ENCODE measurements at places on chromosomes 12 and 14.

- DNase-seq = no peak
These were observed 185.8 kb downstream of the STXBP6 start for GRCh38 chr14:24863968-24864684.

- DNase-seq = no peak
These were observed 113.0 kb downstream of the UNC79 start for GRCh38 chr14:93543766-93544165.

- DNase-seq = peak; percentile 67
These were observed 28.6 kb downstream of the PIGH start for GRCh38 chr14:67571275-67571990.

DNA sequence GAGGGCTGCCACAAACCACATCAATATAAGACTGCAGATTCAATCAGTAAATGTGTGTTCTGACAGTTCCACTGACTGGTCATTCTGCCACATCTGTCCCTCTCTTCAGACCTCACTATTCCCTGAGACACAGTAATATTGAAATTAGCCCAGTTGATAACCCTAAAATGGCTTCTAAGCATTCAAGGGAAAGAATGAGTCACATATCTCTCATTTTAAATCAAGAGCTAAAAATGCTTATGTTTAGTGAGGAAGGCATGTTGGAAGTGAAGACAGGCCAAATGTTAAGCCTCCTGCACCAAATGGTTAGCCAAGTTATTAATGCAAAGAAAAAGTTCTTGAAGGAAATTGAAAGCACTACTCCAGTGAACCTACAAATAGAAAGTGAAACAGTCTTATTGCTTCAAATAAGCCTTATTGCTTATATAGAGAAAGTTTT is 24.5 kb upstream of the KIF21A start:
- no peak for DNase-seq

- DNase-seq = no peak
These were observed 116.9 kb upstream of the PWP1 start for GRCh38 chr12:107568718-107569117.

GRCh38 chr12:47808050-47808449 is 11.7 kb downstream of the HDAC7 start:
- DNase-seq = peak; percentile 51

DNA sequence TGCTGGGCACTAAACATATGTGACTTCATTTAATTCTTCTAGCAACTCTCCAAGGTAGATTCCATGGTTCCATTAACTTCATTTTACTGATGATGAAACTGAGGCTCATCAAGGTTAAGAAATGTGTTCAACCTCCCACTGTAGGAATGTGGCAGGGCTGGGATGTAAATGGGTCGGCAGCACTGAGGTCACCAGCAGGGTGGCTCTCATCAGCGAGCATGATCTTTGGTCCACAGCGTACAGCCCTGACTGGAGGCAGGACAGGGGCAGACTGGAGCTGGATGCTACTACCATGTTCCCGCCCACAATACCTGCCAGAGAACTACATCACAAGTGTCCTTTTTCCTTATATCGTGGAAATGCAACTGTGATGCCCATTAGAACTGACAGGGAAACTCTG is 4.6 kb downstream of the APPL2 start:
- no peak for DNase-seq

GRCh38 chr14:98252820-98253219 is 1019.2 kb downstream of the BCL11B start:
- no peak for DNase-seq

DNA sequence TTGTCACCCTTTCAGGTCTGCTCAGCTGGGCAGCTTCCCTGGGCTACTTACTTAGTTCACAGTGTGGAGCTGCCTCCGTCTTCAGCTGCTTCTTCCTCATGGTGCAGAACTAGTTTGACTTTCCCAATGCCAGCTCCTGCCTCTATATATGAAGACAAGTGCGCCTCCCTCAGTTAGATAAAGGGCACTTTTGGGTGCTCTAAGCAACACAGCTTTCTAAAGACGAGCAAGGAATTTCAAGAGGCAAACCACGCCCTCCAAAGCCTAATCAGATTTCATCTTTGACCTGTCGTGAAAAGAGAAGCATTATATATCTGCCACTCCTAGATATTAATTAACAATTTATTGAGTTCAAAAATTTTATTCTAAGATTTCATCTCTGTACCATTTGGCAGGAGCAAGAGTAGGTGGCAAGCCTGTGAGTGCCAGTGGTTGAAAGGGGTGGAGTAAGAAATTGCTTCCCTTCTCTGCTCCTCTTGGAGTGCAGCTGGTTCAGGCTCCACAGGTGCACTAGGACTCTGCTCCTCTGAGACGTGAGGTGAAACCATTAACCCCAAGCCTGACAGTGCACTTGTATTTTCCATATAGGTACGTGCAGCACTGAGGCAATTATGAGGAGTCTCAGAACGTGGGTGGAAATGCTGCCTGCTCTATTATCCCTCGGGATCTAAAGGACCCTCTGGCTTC is 2.1 kb upstream of the SLC11A2 start:
- DNase-seq = peak; percentile 48

GRCh38 chr12:77813558-77813957 is 17.1 kb upstream of the NAV3 start:
- no peak for DNase-seq

DNA sequence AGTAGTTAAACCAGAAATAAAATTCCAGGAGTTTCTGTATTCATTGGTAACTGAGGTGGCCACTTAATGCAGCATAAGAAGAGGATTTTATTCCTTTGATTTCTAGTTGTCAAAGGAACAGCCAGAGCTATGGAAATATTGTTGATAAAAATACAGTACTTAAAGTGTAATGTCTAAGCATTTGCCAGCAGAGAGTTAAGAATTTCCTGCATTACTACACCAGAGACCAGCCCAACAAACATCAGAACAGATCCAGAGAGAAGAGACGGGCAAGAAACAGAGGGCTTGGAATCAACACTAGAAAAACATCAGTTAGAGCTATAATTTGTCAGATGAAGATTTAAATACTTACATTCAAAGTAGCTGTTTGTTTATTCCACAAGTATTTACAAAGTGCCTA is 77.9 kb downstream of the ST8SIA1 start:
- DNase-seq = no peak

DNA sequence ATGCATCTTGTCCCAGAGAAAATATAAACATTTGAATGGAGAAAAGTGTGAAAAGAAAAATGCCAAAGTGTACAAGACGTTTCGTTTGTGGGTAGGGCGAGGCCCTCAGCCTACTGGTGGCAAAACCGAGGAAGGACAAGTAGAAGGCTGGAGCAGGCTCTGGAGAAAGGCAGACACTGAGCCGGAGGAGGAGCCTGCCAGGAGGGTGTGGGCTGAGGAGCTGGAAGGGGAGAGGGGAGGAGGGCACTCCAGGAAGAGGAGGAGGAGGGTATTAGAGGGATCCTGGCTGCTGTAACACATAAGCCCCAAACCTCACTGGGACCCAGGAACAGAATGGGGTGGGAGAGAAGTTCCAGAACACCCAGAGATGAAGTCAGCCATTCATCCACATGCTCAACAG is 47.7 kb downstream of the CLMN start:
- DNase-seq = no peak

DNA sequence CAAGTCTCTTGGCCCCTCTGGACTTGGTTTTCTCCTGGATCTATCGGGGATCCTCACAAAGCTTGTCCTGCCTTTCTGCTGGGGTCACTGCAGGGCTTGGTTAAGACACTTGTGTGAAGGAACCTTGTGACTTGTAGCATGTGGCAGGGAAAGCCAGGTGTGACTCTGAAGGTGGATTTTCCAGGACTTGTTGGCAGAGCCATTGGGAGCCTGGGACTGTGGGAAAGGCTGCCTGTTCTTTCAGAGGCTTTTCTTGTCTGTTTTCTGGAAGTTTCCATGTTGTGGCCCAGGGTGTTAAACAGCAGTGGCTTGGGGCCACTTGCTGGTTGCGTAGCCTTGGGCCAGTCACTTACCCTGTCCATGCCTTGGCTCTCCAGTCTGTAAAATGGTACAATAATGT is 12.6 kb downstream of the KMT5A start:
- no peak for DNase-seq

DNA sequence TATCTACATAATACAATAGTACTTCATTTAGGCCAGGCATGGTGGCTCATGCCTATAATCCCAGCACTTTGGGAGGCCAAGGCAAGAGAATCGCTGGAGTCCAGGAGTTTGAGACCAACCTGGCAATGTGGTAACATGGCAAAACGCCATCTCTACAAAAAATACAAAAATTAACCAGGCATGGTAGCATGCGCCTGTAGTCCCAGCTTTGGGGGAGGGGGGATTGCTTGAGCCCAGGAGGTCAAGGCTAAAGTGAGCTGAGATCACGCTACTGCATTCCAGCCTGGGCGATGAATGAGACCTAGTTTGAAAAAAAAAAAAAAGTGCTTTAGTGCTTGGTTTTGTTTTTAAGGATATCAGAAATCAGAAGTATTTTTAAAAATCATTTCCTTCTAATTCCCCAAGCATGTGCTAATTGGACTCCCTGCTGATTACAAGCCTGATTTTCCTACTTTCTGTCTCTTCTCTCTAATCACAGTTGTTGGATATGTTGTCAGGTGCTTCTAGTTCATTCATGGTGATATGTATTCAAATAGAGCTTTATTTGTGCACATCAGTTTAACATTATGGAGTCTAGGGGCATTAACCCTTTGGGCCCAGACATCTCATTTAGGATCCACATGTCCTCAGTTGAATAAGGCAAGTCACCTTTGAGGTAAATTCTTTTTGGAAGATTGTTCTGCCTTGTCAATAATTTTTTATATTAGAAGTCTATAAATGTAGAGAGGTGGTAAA is 7.0 kb upstream of the KRAS start:
- DNase-seq = no peak

DNA sequence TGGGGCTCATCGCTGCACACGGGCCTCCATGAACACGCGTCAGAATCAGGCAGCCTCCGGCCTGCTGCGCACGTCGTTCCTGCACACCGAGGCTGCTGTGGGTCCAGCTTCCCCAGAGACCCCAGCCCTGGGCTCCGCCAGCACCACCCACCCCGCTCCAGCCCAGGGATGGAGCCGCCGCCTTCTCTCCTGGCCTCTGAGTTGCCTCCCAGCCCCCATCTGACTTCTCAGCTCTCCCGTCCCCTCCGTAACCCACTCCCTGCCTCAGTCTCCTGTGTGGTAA is 253.9 kb upstream of the SFSWAP start:
- DNase-seq = no peak

- DNase-seq = peak; percentile 34
These were observed 166.1 kb upstream of the EEA1 start for GRCh38 chr12:93094988-93095737.

- DNase-seq = no peak
These were observed 330.5 kb downstream of the PAWR start for GRCh38 chr12:79360286-79360685.

GRCh38 chr14:38083039-38083438 is 124.7 kb upstream of the SSTR1 start:
- DNase-seq = no peak

DNA sequence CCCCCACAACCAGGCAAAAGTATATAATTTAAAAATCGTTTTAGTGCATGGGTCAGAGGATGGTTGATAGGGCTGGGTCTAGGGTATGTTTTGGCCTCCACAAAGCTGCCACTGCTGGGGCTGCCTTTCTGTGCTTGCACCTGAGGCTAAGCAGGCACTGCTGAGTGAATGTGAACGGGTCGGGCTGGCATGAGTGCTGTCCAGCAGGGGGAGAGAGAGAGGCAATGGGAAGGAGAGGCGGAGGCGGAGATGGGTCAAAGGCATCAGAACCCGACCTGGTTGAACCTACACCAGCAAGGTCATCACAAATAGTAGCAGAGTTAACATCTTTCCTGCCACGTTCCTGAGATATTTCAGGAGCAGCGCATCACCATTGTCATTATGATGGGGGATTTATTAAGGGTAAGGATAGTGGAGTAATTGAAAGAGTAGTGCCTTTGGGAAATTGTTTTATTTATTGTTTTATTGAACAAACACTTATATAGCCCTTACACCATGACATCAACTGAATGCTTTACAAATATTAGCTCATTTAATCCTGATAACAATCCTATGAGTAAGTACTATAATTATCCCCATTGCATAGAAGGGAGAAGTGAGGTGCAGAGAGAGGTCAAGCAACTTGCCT is 5.8 kb upstream of the NRXN3 start:
- peak; percentile 20 for DNase-seq

GRCh38 chr14:52862632-52863333 is 71.4 kb upstream of the GNPNAT1 start:
- DNase-seq = no peak

- DNase-seq = no peak
These were observed 731.9 kb upstream of the FBXO33 start for GRCh38 chr14:40164083-40164482.

DNA sequence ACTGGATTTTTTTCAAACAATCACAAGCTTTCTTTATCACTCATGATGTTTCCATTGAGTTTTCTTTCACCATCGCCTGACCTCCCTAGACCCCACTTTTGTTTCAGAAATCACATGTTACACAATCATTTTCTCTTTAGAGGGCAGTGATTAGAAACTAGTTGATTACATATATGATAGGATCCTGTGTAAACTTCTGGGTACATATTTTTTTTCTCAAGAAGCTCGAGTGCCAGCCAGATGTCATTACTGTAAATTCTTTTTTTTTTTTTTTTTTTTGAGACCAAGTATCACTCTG is 62.4 kb upstream of the PSMA6 start:
- no peak for DNase-seq

DNA sequence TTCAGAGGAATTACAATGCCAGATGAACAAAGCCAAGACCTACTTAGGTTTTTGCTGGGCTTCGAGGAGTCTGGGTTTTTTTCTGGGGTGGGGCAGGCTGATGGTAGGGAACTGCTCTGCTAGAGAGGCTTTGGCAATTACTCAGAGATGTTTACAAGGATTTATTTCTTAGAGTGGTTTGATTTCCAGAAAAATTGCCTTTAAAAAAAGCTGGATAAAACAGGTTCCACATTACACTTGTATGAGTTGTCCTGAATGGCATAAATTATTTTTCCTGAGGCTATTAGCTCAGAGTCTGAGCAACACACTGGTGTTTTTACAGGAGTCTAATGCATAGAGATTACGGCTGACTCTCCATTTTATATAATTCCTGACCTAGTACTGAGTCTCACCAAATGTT is 118.5 kb upstream of the FRMD6 start:
- DNase-seq = peak; percentile 64

DNA sequence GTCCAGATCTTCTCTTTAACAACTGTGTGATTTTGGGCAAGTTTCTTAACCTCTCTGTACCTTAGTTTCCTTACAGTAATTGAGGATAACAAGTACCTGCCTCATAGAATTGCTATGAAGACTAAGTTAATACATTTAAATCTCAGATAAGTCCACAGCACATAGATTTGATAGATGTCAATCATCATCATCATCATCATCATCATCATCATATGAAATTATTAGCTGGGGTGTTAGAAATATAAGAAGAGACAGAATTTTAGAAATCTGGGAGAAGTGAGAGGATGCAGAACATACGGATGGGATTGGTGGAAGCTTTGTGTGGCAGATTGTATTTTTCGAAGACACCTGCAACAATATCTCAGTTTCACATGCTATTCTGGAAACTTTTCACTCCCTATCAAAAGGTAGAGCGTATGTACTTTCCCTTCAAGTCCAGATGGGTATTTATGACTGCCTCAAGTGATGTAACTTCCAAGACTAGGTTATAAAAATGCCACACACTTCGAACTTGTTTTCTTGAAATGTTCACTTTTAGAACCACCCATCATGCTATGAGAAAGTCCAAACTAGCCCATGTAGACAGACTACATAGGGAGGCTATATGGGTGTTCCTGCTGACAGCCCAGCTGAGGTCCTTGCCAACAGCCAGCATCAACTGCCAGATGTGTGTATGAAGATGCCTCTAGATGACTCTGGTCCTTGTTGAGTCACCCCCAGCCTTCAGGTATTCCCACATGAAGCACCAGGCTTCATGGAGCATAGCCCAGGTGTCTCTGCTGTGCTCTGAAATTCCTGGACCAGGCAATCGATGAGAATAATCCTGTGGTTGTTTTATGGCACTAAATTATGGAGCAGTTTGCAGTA is 20.7 kb upstream of the SDR39U1 start:
- DNase-seq = no peak
